ENCODE measurements at places on chromosomes 11 and 22.
A peak's percentile ranks its signal among the peaks of the same experiment; 100 is the strongest.

DNA sequence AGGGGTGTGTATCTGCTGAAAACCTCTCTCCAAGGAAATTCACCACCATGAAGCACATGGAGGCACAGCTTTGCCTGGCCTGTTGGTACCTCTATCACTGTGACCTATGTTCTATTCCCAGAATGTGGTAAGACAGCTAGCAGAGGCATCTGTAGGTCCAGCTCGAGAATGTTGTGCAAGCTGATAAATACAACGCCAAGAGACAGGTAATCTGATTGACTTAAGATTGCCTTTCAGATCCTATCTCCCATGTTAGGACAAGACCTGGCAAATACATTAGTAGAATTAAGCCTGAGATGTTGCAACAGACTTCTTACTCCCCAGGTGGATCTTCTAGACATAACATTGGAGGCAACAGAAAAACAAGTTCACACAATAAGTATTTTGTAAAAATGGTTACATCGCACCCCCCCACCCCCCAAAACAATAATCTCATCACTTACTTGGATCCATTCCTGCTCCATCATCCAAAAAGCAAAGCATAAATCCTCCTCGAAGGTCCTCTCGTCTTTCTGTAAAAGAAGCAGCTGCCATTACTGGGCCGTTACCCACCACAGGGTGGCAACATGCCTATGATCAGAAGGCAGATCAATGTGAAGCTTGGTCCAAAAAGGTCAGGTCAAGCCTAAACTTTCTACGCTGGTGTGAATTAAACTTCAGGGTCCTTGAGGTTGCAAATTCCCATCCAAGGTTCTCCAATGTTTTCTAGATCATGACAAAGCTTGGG, 18.5 kb downstream of the MORC2 start:
- no peak for DNase-seq

DNA sequence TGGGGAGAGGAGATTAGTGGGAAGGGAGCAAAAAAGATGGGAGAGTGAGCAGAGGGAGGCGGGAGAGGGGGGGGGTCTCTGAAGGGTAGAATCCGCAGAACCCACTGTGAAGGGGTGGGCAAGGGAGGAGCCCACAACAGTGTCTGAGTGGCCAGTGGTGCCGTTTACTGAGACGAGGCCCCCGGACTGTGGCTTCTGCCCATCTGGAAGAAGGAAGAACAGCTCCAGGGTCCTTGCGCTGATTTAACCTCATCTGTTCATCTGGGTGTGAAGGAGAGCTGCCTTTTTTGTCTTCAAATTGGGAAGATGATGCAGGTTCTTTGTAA, 45.7 kb upstream of the ANO1 start:
- no peak for DNase-seq

GRCh38 chr22:48589901-48590300, 1237.8 kb downstream of the BRD1 start:
- no peak for DNase-seq

- DNase-seq: no peak
Observed at GRCh38 chr11:109963101-109963500, 130.1 kb upstream of the ZC3H12C start.

DNA sequence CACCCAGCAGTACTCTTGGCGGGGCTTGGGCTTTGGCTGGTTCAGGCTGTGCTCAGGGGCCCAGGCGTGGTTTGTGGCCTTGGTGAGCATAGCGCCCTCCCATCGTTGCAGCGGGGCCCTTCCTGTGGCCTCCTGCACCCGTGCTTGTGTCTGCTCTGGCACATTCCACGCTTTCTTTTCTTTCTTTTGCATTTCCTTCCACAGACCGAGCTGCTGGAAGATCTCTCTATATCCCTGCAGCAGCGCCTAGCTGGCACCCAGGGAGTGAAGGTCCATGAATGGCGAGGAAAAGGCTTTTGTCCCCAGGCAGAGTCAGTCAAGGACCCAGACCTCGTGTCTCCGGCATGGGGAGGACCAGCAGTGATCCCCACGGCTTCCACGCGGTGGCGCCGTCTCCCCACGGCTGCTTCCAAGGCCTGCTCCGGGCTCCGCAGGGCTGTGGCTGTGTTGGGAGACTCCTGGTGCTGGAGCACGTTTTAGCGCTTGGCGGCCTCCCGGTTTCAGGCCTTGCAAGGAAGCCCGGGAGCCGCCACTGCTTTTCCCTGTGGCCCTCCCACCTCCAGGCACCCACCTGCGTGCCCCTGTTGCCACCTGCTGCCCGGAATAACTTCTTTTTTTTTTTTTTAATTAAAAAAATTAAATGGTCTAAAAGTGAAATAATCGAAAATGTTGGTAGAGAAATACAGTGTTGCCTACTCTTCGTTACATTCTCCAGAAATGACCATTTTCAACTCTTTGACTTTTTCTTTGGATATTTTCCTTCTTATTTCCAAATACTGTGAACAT, 28.5 kb downstream of the GLB1L2 start:
- no peak for DNase-seq

DNA sequence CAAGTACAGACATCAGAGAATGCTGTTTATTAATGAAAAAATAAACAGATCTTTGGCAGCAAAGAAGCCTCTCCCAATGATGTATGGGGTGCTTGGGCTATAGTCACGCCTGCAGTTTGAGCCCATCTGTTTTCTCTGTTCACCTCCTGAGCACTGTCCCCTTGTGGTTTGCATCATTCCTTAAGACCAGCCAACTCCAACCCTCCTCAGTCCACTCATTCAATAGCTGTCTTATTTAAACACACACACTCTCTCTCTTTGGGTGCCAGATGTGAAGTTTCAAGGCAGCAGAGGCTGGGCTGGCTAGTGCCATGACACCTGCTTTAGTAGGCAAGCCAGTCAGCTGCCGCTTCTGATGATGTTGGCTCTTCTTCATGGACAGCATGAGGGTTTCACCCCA, 58.1 kb downstream of the POLD3 start:
- no peak for DNase-seq

DNA sequence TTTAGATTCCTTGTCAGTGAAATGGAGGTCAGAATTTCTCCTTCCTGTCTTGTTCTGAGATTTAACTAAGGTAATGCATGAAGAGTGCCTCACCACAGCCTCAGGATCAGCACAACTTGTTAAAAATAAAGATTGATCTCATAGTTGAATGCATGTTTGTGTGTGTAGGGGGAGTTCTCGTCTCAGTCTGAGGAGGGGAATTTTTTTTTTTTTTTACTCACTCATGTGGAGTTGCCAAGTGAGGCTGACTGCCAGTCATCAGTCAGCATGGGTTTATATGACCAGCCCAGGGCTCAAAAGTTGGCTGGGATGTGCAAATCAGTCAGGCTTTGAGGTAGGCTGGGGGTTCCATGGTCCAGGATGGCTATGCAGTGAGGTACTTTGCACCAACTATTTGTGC, 113.2 kb downstream of the FANCF start:
- no peak for DNase-seq

- peak; percentile 27 for DNase-seq
Observed at GRCh38 chr11:63813035-63813562, at the start of gene SPINDOC. Gene SPINDOC, plus strand, starts transcription at chr11:63813456. Its CDS starts 231 bp downstream, at chr11:63813687.

GRCh38 chr11:69941546-69942332, 122.5 kb upstream of the FGF3 start:
- DNase-seq: no peak

- DNase-seq: no peak
Observed at GRCh38 chr22:40216041-40216756, 38.5 kb downstream of the TNRC6B start.

GRCh38 chr11:122720107-122720881, 64.8 kb downstream of the UBASH3B start:
- DNase-seq: no peak

- DNase-seq: no peak
Observed at GRCh38 chr22:50482107-50483074, 1.0 kb downstream of the ADM2 start.

GRCh38 chr11:9672288-9672916, 8.5 kb downstream of the SWAP70 start:
- DNase-seq: no peak

DNA sequence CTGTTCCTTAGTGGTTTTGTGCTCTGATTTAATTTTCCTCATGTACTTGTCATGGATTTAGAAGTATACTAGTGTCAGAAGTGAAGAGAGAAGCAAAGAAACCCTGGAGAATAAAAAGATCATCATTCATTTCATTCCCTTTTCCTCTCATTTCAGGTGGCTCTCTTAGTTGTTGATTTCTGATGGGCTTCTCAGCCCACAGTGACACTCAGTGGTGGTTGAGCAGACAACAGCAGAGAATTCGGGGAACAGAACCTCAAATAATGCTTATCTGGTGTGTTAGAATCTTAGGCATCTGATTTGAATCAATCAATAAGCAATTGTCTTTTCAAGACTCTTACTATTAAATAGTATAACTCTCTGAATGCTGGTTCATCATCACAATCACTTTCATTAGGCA, 1289.4 kb downstream of the FAM181B start:
- DNase-seq: no peak

DNA sequence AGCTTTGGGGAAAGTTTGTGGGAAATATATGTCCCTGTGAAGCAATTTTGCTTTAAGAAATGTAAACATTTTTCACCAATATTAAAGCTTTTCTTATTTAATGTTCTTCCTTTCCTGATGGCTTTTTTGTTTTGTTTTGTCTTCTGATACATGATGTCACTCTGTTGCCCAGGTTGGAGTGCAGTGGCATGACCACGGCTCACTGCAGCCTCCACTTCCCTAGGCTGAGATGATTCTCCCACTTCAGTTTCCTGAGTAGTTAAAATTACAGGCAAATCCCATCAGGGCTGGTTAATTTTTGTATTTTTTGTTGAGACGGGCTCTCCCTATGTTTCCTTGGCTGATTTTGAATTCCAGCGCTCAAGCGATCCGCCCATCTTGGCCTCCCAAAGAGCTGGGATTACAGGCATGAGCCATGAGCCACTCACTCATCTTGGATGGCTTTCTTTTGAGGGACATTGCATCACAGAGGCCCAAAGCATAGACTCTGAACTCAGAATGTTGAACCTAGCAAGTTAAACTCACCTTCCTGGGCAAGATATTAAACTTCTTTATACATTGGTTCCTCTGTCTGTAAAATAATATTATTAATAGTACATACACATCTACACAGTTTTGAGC, 651 bp upstream of the CARD16 start:
- DNase-seq: no peak

GRCh38 chr11:34029176-34029575, 22.4 kb upstream of the CAPRIN1 start:
- no peak for DNase-seq

- DNase-seq: peak; percentile 65
Observed at GRCh38 chr11:6612213-6613041, at the start of gene TAF10. Gene TAF10, minus strand, starts transcription at chr11:6612216. Its CDS starts 27 bp downstream, at chr11:6612189.

DNA sequence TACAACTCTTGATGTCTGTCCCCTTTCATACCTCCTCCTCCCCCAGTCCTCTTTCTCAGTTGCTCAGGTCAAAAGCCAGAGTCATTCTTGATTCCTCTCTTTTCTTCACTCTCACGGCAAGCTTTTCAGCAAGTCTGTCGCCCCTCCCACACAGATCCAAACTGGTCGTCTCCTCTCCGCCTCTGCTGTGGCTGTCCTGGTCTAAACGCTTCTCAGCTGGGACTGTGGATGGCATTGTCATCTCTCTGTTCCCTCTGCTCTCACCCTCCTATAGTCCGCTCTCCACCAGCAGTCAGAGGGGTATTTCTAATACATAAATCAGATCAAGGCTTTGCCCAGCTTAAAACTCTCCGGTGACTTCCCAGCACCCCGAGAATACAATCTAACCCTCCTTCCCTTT, 46.8 kb upstream of the SPATA19 start:
- no peak for DNase-seq

GRCh38 chr11:13304655-13305335, 27.2 kb downstream of the BMAL1 start:
- DNase-seq: no peak

DNA sequence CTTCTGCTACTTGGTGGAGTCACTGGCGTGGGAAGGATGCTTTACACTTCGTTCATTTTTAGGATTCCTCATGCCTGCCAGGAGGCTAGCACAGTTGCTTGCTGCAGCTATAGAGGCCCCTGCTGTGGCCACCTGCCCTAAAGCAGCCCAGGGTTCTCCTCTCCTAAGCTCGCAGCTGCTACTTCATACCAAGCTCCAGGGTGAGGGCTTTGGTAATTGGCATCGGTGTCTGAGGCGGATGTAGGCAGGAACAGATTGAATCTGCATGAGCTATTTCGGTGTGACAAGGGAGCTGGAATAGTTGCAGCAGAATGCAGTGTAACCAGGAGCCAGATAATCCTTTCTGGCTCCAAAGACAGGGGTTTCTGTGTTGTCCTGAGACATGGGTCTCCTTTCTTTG, 133.1 kb downstream of the MICAL2 start:
- DNase-seq: no peak

DNA sequence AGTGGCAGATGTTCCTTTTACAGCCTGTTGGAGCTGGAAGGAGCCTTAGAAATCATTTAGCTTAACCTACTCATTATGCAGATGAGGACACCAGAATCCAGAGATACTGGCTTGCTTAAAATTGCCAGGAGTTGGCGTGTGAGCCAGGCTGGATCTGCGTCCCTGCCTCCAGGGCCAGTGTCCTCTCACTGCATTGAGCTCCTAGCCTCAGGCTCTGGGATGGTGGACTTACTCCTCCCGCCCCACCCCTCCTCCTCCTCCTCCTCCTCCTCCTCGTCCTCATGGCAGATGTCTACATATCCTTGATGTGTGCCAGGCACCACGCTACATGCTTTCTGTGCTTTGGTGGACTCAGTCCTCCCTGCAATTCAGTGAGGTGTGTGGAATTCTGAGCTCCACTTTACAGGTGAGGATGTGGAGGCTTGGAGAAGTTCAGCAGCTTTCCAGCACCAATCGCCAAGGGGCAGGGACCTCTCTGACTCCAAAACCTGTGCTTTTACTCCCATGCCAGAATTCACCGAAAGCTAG, 24.1 kb downstream of the ADAMTS15 start:
- DNase-seq: no peak

- DNase-seq: no peak
Observed at GRCh38 chr11:32053151-32053888, 37.6 kb upstream of the RCN1 start.

DNA sequence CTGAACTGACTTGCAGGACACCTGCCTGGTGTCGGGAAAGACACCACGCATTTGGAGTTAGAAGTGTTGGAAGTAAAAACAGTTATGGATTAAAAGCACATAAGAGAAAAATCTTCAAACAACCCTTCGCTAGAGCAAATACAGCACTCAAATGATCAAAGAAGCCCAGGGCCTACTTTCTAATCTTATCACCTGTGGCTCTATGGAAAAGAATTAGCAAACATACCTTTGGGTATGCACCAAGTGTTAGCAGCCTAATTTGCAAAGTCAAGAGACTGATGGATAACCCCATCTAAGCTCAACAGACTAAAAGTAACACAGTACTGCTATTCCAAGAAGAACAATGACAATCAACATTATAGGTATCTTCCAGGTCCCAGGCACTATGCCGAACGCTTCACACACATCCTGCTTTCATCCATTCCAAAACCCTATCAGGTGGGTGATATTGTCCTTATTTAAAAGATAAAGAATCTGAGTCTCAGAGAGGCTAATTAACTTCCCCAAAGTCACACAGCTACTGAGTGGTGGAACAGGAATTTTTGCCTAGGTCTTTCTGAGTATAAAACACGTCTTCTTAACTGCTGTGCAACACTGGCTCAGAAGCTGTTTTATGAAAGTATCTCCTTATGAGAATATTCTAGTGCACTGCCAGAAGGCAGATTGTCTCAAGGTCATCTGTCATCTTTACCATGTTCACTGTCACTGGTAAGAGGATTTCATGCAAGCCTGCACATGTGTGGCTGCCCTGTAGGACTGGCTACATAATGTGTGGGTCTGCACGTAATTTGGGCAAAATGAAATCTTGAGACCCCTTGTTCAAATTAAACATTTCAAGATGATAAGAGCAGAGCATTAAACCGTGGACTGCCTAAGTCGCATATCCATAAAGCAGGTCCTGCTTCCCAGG, 16.4 kb downstream of the SLC1A2 start:
- DNase-seq: no peak
